Myocyte (in vitro differentiated cells): ENCODE measurements at places on chromosomes 5 and 9. TPM values are rescaled to one million over a fixed set of nuclear protein-coding genes. Genes with fewer than 3 reads are reported as not detected.

IL33 gene
- total RNA-seq: 0.10 TPM in 1 of 2 replicates, not detected in the other

AJM1 gene
- total RNA-seq: 2.7 and 6.5 TPM in 2 replicates

ZDHHC11B gene
- total RNA-seq: not detected in 2 replicates

FCN1 gene
- total RNA-seq: not detected in 2 replicates

TMEM174 gene
- total RNA-seq: not detected in 2 replicates

PFN3 gene
- total RNA-seq: not detected in 2 replicates

SV2C gene
- not detected in 2 replicates for total RNA-seq

BARHL1 gene
- not detected in 2 replicates for total RNA-seq

RMI1 gene
- total RNA-seq: 1.6 and 2.7 TPM in 2 replicates

SPINK6 gene
- total RNA-seq: not detected in 2 replicates

CYLC2 gene
- total RNA-seq: not detected in 2 replicates

MYOT gene
- 1.7 and 23.8 TPM in 2 replicates for total RNA-seq

LRRC19 gene
- not detected in 2 replicates for total RNA-seq

- no peak for DNase-seq
Observed at GRCh38 chr9:85001925-85002324, 332.4 kb downstream of the NTRK2 start.

DNA sequence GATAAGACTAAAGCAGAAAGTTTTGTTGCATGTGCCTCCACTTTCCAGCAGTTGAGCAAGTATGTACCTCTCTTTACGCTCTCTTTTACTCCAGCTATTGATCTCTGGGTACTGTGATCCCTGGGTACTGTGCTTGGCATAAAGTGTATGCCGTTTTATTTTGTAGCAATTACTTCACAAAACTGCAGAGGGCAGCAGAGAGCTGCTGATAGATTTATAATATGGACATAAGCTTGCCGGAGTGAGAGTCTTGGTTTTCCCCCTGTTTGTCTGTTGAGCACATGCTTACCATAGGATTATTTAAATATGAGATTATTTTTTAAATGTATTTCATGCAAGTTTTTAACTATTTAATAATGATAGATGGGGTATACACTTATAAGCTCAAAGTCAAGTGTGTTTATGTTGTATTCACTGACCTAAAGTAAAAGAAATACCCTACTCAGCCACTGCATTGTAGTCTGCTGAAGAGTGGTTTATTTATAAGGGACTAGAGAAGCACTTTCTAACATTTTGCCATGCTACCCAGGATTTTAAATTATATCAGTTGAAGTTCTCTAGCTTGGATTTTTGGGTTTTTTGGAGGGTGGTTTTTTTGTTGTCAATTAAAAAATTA, 13.0 kb downstream of the TTC1 start:
- DNase-seq: peak; percentile 75

- DNase-seq: peak; percentile 77
Observed at GRCh38 chr5:128271859-128272464, 188.4 kb downstream of the SLC12A2 start.

DNA sequence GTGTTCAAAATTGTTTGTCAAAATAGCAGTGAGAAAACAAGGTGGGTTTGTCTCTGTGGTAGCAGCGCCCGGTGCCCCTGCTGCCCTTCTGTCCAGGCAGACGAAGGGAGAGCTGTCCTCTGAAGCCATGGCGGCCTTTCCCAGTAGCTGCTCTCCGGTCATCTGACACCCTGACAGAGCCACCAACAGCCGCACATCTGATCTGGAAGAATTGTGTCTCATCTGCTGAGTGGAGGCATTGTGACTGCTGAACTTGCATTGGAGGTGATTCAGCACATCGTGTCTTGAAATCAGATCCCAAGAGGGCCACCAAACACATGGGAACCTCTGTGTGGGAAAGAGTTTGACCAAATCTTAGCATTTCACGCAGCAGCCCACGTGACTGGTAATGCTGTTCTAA, 337.6 kb upstream of the IRX1 start:
- DNase-seq: no peak

GRCh38 chr9:129014608-129015007, 13.5 kb downstream of the SH3GLB2 start:
- no peak for DNase-seq

- DNase-seq: peak; percentile 94
Observed at GRCh38 chr5:41835645-41836044, 34.6 kb downstream of the OXCT1 start.

DNA sequence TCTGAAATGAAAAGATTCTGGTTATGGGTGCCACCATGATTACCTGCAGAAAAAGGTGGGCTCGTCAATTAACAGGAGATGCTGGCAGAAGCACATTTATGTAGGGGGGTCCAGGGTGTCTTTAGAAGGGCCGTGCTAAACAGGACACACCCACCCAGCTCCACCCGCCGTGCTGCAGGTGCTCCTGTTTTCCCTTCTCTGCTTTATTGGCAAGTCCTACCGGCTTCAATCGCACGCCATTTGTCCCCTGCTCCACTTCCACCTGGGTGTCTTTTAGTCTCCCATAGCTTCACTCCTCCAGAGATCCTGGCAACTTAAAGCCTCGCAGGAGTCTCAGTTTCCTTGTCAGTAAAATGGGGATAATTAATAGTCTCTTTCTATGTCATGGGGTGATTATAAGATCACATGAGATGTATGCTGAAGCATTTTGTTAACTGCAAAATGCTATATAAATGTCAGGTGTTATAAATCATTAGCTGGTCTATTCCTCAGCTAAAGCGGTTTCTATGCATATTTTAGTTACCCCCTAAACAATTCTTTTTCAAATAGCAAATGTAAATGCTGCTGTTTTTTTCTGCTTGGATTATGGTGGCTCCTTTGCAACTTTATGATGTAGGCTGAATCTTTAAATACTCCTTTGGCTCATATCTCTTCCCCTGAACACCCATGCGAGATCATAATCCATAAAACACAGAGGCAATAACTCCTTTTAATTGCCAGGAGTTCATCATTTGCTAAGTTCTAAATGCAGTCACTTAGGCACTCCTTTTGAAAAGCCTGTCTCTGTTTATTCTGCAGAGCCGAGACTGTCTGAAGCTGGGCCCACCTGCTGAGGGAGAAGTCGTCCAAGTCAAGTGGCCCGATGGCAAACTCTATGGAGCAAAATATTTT, 406.9 kb downstream of the KDM4C start:
- no peak for DNase-seq

- DNase-seq: no peak
Observed at GRCh38 chr5:54760182-54760935, 225.0 kb downstream of the ESM1 start.

GRCh38 chr9:129242191-129242941, 64.3 kb upstream of the IER5L start:
- DNase-seq: no peak

DNA sequence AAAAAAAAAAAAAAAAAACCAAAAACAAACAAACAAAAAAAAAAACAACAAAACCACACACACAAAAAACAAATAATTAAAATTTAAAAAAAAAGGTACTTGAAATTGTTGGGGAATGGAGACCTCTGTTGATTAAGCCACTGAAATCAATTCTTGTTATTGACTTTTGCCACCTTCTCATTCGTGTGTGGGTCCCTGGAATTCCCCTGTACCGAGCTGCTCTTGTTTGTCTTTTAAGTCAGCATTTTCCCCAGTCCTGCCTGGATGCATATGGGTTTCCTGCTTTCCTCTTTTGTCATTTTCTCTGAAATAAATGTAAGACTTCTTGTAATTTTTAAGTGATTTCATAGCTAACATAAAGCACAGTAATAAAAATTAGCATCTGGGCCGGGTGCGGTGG, 45.5 kb downstream of the GPBP1 start:
- DNase-seq: no peak

- DNase-seq: no peak
Observed at GRCh38 chr5:114648940-114649339, 287.1 kb downstream of the KCNN2 start.

GRCh38 chr5:6545770-6546690, 86.8 kb downstream of the NSUN2 start:
- DNase-seq: peak; percentile 24

DNA sequence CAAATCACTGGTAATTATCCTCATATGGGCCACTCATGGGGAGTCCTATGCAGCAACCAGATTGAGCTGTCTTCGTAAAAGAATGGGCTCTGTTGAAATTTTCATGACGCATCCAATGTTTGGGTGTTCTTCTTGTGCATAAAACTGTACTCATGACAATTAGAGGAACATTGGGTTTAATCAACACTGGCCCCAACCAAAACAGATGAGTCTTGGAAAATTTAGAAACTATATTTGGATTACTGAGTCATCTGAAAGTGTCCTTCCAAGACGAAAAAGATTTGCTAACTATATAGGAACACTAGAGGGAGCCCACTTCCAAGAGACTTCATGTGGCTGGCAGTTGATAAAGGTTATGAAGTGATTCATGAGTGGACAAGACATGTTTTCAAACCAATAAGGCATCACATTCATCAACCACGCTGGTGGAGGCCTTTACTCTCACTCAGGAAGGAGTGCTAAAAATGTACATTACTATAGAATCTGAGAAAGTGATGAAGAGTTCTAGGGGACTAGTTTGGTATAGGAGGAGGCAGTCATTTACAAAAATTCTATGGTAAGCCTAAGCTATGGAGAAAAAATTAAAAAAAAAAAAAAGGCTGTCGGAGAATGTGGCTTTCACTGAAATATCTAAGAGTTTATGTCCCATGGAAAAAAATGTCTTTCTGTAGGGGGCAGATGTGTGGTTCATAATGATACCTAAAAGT, 313.5 kb downstream of the PRDM9 start:
- peak; percentile 1 for DNase-seq

- DNase-seq: no peak
Observed at GRCh38 chr5:87581661-87582060, 168.9 kb upstream of the CCNH start.

DNA sequence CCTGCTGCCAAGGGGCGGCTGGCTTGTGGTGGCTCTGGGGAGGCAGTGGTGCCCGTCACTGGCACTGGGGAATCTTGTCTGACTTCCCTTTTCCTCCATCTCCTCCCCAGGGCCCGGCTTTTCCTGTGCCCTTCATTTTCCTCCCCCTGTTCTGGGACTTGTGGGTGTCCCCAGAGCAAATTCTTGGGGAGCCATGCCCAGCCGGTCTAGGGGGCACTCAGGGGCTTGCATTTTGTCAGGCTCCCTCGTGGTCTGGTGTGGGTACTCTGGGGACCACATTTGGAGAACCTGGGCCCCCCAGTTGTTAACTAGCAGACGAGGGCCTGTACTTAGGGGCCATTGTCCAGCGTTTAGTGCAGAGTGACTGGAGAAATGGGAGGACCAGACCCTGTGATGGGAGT, 105.2 kb upstream of the IER5L start:
- no peak for DNase-seq

GRCh38 chr9:34592895-34593601, 3.5 kb upstream of the CNTFR start:
- no peak for DNase-seq

DNA sequence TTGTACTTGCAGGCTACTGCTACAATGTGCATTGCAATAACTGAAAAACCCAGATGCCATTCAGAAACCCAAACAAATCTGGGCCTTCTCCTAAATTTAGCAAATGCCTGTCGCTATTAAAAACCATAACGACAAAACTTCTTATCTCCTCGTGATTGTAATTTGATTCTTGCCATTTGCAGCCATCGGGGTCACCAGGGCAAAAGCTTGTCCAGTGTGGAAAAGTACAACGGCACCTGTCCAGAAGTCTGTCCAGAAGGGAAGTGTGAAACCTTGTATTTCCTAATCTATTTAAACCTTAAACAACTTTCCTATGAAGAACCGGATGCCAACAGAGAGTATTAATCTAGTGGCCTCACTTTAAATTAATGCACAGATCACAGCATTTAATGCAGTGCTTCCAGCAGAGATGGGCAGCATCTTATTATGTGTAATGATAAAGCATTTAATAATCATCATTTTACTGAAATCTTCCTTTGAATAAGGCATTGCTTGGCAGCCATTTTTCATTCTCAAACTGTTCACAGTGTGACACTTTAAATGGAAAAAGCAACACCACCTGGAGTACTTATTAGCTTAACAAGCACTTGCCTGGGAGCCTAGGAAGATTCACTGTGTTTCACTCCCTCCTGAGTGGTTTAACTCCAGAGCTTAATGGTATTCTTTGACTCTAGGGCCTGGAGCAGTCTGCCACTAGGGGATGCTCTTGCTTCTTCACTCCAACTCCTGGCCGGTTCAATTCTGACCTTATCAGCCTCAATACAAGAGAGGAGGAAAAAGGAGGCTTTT, 4.9 kb upstream of the C7 start:
- DNase-seq: peak; percentile 76

GRCh38 chr5:168332042-168332441, 40.6 kb downstream of the WWC1 start:
- no peak for DNase-seq

GRCh38 chr9:74760031-74760700, 127.6 kb downstream of the TRPM6 start:
- DNase-seq: no peak

GRCh38 chr5:13278148-13278547, 666.3 kb downstream of the DNAH5 start:
- no peak for DNase-seq

- DNase-seq: no peak
Observed at GRCh38 chr5:130689831-130690230, 475.2 kb downstream of the HINT1 start.

- no peak for DNase-seq
Observed at GRCh38 chr5:72202331-72202825, 95.1 kb downstream of the MAP1B start.

DNA sequence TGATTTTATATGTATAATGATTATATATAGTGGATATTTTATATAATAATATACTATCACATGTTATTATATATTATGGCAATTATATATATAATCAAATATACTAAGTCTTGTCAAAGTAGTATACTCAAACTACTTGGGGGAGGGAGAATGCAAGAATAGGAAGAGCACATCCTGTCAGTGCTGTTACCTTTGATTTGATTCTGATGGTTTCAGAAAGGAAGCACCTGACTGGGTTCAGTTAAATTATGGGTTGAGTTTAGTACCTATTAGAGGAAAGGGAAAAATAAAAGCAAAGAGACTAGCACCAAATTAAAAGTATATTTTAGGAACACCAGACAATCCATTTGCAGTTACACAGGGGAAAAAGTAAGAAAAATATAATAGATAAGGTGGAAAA, 107.6 kb downstream of the GRIA1 start:
- no peak for DNase-seq

GRCh38 chr9:79257228-79257781, 314.5 kb upstream of the TLE4 start:
- DNase-seq: no peak

DNA sequence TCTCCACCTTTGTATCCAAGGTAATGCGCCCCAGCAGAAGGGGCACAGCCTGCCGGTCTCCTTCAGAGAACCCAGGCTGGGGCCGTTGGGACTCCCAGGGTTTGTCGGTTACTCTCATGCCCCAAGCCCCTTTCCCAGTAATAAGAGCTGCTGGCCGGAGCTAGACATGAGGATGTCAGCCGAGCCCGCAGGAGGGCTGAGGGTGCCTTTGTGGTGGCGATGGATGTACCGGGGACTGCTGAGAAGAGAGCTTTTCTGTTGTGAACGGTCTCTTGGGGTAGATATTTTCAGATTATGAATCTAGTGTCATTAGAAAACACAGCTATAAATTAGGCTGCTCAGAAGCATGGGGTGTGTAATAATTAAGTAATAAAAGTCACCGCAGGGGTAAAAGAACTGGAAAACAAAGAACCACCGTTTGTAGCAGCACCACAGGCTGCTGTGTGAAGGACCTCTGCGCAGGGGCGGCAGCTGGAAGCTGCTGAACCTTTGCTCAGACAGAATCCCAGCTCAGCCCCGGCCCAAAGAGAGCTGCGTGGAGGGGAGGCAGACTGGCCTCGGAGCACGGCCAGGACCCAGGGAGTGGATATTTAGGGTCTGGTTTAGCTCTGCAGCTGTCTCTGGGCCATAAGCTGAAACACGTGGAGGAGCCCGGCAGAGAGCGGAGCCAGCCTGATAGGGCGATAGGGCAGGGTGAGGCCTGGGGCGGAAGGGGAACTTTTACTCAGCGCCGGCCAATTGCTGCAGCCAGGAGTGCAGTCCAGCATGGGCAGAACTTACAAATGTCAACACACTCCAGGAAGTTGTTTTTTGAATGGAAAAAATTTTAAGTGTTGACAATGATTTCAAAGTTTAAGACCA, 50.5 kb upstream of the BARHL1 start:
- DNase-seq: no peak
